ENCODE measurements at places on chromosomes 12 and 14.

DNA sequence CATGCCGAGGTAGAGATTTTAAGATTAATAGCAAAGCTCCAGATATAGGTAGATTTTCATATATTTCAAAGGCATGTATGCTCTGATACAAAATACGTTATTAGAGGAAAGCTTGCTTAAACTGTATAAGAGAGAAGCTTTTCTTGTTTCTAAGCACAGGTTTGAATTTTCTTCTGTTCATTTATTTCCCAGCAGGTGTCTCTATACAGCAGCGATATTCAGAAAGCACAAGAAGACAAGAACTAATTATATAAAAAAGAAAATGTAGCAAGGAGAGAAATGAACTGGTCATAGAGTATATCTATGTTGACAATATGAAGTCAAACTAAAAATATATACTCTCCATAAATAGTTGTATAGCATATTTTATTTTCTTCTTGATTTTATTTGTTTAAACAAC is 307.4 kb upstream of the NOVA1 start:
- no peak for DNase-seq

GRCh38 chr12:125050868-125051267 is 14.4 kb upstream of the AACS start:
- no peak for DNase-seq

DNA sequence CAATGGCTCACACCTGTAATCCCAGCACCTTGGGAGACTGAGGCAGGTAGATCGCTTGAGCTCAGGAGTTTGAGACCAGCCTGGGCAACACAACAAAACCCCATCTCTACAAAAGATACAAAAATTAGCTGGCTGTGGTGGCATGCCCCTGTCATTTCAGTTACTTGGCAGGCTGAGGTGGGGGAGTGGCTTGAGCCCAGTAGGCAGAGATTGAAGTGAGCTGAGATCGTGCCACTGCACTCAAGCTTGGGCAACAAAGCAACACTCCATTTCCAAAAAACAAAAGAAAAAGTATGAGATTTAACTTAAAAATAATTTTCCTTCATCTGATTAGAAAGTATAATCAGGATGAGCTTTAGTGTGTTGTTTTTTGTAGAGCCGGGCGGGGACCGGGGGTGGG is 47.9 kb upstream of the BCAT1 start:
- no peak for DNase-seq

DNA sequence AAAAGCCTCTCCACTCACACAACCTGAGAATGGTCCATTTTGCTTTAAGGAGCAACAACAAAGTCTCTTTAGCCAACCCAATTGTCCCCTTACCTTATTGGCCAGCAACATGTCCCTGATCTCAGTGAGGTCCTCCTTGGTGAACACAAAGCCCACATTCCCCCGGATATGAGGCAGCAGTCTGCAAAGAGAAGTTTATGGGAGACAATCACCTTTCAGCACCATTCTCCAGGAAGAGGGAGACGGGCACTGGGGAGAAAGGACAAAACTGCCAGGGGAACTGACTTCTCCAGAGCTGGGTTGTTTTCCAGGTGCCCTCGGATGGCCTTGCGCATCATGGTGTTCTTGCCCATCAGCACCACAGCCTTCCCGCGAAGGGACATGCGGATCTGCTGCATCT is 1.9 kb downstream of the RPLP0 start:
- DNase-seq, result no peak

DNA sequence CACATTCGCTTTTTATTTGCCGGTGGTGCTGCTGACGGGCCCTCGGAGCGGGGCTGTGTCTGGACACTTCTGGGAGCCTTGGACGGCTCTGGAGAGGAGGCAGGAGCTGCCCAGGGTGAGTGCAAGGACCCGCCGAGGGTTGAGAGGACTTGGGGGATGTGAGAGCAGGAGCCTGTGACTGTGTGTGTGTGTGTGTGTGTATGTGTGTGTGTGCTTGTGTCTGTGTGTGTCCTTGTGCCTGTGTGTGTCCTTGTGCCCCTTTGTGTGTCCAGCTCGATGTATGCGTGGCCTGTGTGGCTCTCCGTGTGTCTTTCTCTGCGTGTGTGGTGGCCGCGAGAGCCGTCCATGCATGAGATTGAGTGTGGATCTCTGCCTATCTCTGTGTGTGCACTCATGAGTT is 179.6 kb upstream of the MYL2 start:
- no peak for DNase-seq

DNA sequence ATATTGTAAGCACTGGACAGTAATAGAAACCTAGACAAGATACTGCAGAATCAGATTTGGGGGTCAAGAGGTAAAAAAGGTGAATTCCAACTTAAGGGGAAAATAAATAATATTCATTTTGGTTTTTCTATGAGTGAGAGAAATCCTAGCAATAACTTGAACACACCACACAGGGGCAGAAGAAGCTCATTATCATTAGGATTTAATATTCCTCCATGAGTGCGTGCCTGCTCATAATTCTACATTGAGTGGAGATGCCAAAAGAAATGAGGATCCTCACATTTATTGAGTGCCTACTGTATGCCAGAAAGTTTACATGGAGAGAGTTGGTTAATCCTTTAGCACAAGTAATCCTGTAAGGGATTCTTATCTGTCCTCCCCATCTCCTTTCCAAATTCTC is 40.5 kb upstream of the C14orf132 start:
- DNase-seq, result no peak
